ENCODE measurements at places on chromosomes 6 and 20.

- no peak for DNase-seq
These were observed 13.1 kb upstream of the HDGFL1 start for GRCh38 chr6:22556266-22556665.

- DNase-seq: no peak
These were observed 3.6 kb upstream of the NUP153 start for GRCh38 chr6:17710331-17710730.

DNA sequence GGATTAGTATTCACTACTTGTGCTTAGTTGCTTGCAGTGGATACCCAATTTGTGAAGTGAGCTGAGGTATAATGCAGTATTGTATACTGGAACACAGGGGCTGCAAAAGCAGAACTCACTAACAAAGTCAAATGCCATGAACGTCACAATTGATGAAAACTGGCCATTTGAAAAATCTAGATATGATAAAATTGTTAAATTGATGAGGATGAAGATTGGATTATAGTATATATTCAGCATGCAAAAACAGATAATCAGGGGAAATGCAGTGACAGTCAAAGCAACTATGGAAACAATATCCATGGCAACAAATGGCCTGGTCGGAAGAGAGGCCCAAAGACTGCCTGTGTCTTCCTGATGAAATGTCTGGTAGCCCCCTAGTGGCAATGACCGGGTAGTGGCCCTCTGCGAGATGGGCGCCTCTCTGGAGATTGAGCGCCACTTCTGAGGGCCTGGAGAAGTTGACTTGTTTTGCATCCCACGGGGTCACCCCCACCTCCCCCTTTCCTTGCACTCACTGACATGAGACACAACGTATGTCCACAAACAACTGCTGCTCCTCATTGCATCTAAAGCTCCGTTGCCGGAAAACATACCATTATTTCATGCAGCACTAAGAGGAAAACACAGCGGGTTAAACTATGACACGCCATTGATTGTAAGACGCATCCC is 43.6 kb downstream of the C6orf15 start:
- DNase-seq: peak; percentile 70

- DNase-seq: no peak
These were observed 59.7 kb downstream of the RBM38 start for GRCh38 chr20:57450931-57451330.

DNA sequence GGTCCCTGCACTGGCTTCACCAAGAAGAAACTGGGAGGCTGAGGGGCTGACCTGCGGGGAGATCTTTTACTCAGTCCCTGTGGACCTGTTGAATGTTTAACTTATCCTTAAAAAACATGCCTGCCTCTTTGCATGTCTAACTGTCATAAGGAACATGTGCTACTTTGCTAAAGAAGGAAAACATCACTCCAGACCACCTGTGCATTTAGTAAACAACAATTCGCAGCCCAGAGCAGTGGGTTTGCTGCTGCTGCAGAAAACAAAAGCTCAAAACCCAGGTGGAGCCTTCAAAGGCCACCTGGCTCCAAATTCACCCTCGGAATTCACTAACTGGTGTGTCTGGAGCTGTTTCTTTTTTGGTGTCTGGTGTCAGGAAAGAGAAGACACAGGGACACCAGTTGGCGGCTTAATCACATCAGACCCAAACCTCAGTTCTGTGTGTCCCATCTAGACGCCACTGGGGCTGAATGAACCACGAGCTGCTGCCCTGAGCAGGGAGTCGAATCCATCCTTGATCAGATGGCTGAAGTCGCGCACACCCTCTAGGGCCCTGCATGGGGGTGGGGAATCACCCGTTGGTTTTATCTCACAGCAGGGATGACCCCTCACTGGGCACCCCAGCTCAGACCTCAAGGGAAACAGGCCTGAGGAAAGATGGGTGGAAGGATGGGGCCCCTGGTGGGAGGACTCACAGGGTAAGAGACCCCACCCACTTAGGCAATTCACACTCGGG is 344.3 kb downstream of the PREX1 start:
- no peak for DNase-seq

DNA sequence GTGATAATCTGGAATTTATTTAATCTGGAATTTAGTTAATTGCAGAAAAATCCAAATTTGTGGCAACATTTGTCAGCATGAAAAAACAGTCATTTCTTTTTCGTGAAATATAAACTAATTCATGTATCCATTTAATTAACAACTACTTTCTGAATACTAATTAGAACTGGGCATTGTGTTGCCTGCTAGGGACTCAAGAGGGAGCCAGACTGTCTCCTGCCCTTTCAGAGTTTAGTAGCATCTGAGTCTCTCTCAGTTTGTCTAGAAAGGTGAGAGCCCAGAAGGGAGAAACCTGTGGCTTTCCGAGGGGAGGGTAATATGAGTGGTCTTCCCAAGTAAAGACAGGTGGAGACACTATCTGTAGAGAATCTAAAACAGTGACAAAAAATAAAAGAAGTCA is 210.9 kb upstream of the HDDC2 start:
- no peak for DNase-seq

DNA sequence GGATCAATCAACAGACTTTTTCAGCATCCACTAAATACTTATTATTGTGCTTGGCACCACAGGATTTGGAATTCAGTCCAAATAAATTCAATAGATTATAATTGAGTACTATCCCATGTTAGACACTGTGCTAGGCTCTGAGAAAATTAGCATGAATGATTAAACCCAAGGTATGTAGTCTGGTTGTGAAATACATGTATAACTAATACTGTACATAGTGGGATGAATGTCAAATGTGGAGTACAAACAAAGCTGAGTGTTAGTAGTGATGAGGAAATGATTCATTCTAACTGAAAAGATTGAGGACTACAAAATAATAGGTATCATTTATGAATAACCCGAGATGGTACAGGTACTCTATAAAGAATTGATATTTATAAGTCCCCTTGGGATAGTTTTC is 111.9 kb upstream of the FLRT3 start:
- DNase-seq: no peak

- no peak for DNase-seq
These were observed 4.9 kb upstream of the CDH22 start for GRCh38 chr20:46312945-46313861.

DNA sequence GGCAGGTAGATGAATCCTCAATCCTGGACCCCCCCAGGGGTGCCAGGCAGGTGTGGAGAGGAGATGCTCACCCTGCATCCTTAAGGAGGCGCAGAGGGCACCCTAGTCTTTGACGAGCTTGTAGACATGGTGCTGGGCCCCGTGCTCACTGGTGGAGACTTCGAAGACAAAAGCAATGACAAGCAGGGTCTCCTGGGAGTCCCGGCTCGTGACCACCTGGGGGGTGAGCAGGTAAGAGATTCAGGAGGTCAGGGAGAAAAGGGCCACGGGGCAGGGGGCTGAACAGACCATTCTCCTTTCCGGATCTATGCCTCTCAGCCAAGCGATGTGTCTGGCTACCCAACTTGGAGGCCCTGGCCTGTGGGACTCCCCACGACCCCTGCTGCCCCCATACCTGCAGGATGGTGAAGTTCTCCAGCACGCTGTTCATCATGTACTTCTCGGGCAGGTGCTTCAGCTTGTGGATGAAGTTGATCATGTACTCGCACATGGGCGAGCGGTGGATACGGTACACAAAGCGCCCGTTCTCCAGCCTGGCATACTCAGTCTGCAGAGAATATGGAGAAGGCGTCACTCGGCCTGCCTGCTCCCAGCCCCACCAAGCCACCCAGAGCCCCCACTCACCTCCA is 6.9 kb downstream of the RPL10A start:
- no peak for DNase-seq

GRCh38 chr6:16475494-16475781 is 237.1 kb downstream of the GMPR start:
- no peak for DNase-seq

DNA sequence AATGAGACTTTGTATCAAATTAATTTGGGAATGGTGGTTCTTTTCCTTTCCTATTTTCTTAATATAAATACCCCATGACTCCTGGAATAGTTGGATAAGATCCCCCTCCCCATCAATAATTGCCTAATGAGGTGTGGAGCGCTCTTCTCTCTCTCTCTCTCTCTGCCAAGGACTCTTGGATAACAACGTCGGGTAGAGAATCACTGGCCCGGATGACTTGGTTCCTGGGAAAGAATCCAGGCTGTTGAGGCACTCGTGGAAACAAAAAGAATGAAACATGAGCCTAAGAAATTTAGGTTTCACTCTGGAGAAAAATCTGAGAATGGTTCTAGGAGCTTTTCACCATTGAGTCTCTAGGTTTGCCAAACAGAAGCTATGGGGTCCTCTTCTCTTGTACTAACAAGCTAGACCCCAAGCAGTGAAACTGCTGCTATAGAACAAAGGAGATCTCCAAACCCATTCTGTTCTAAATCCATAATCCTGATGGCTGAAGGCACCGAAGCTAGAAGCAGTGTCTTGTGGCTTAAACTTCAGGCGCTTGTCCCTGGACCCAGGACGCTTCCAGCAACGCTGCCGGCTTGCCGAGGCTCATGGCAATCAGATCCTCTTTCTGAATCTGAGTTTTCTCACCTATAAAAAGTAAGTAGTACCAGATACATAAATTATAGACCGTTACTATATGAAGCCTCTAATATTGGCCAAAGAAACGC is 241.6 kb upstream of the BTBD3 start:
- peak; percentile 39 for DNase-seq

GRCh38 chr6:56938649-56939191 is 16.2 kb upstream of the BEND6 start:
- no peak for DNase-seq

GRCh38 chr6:80435457-80435856 is 329.0 kb downstream of the BCKDHB start:
- no peak for DNase-seq

DNA sequence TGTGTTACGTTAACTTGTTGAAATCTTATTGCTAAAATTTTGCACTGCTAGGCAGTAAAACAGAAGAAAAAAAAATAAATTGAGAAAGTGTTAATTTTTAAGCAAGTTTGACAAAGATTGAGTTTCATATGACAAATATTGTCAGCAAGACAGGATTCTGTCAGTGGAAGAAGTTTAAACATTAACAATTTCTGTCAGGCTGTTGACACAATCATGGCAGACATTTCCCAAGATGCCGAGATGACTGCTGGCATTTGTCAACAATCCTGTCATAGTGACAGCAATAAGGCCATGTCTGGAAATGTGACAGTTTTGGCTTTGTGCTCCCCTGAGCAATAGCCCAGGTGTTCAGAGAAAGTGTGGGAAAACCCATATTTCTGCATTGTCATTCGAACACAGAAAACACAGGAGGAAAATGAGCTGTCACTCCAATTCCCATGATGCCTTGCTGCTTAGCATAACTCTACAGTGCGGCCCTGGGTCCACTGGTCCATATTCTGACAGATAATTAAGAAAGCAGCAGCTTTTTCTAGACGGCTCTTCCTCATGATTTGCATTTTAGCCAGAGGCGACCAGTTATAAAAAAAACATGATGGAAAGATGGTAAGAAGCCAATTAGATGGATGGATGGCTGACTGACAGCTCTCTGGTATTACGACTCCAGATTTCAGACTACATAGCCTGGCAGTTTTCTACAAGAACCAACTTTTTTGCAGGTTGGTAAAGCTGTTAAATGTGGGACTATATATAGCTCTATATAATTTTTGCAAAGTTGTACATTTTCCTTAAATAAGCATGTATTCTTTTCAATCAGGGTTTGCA is 43.6 kb upstream of the DEFB112 start:
- DNase-seq: no peak

DNA sequence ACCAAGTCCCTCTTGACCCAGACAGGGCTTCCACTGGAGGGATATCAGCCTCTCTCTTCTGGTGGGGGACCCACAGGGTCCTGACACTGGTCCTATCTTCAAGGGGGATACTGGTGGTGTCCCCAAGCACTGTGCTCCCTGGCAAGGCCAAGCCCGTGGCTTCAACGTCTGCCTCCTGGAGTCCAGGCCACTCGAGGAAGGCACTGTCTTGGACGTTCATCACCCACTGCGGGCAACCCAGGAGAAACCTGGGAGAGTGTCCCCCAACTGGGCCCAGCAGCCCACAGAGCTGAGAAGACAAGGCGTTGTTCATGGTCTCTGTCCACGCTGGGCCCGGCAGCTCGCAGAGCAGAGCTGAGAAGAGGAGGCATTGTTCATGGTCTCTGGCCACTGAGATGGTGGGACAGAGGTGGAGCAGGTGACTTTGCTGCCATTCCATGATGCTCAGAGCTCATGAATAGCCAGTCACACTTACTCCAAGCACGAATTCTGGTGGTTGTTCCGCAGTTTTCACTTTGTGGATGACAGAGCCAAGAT is 37.5 kb upstream of the FRMD1 start:
- no peak for DNase-seq

DNA sequence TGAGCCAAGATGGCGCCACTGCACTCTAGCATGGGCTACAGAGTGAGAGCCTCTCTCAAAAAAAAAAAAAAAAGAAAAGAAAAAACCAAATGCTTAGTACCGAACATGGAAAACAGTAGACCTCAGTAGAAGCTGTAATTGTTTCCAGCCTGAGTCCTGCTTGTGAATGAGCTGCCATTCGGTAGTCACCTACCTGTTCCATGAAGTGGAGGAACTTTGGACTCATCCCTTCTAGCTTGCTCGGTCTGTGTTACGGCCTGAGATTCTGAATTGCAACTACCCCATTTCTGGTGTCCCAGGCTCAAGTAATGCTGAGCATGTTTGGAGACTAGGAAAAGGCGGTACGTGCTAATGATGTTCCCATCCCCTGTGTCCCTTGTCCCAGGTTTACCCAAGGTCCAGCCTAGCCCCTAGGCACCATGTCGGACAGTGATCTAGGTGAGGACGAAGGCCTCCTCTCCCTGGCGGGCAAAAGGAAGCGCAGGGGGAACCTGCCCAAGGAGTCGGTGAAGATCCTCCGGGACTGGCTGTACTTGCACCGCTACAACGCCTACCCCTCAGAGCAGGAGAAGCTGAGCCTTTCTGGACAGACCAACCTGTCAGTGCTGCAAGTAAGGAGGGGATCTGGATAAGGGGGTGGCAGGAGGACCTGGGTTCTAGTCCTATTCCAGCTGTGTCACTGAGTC is 5.1 kb downstream of the TGIF2 start:
- DNase-seq: no peak

DNA sequence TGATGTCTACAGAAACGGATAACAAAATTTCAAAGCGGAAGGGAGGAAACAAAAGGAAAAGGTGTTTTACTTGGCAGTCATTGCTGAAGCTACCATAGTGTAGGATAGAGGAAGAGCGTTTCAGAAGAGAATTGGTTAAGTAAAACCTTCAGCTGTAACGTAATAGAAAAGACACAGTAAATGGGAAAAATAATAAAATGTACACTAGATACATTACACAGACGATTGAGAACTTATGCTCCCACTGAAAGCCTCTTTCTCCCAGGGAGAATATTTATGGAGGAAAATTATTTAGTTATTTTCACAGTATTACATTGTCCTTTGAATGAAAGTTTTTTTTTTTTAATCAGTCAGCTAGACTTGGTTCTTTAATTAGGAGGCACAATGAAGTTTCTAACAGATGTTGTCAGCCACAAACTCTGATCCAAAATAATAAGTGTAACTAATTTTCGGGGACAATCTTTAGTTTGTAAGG is 90.7 kb upstream of the PRDM1 start:
- DNase-seq: no peak
